ENCODE measurements at places on chromosomes 6 and 20.
A peak's percentile ranks its signal among the peaks of the same experiment; 100 is the strongest.

GRCh38 chr6:15608396-15608795, 54.4 kb downstream of the DTNBP1 start:
- peak; percentile 66 for DNase-seq

- DNase-seq = peak; percentile 54
These were observed at the start of gene HELZ2 for GRCh38 chr20:63574156-63574828. Gene HELZ2 (minus strand): TSS chr20:63574239. CDS start chr20:63572385, 1,854 bp downstream.

GRCh38 chr6:131910956-131911355, 40.2 kb downstream of the CCN2 start:
- DNase-seq = no peak

DNA sequence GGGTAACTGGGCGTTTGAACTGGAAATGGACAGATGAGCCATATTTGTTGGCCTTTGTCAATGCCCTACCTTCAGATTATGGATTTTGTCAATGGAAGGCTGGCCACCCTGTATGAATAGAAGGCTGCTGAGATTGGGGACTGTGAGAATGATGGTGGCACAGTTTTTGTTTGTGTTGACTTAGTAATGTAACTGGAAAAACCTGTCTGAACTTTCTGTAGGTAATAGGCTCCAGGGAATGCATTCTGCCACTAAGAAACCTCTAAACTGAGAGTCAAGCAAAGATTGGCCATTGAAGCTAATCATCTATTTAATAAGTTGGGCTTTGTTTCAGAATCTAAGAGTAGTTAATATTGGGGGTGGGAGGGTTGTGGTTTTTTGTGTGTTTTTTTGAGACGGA, 97.5 kb downstream of the FOXO3 start:
- no peak for DNase-seq

- no peak for DNase-seq
These were observed 41.8 kb upstream of the GABRR1 start for GRCh38 chr6:89258912-89259311.

- DNase-seq = no peak
These were observed 571 bp upstream of the PRPF6 start for GRCh38 chr20:63980317-63980805.

DNA sequence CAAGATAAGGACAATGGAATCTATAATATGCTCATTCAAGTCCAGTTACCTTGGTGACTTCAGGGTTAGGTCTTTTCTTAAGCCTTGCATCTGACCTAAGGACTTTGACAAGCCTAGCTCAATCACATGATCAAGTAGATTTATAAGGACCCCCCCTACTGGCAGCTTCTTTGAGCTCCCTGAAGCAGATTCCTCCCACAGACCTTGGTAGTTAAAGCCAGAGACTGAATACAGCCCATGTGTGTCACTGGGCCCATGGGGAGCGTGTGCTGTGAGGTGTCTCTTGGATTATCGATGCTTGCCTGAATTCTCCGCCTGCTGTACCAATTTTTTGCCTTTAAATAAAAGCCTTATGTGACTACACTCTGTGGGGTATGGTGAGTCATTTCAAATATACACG, 372.7 kb upstream of the RGS17 start:
- peak; percentile 28 for DNase-seq

- DNase-seq = no peak
These were observed 19.6 kb downstream of the RRBP1 start for GRCh38 chr20:17662333-17663039.

- no peak for DNase-seq
These were observed 54.2 kb downstream of the DSTN start for GRCh38 chr20:17624070-17624469.

DNA sequence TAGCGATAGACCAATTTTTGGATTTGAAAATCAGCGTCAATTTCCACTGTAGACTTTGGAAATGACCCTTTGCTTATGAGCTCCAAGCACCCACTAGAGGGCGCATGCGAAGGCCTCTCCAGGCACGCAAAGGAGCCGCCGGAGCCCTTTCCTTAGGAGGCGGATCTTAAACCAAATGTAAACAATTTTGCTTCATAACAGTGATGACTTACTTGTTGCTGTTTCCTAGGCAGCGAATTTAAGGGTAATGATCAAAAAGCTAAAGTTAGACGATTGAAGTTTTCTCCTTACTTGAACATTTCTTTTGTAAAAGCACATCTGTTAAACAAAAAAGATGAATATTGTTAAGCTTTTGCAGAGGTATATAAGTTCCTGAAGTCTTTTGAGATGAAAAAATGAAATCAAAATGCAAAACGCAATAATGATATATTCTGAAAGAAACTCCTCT, 29.2 kb upstream of the EXOC2 start:
- DNase-seq = peak; percentile 83
